ENCODE measurements at places on chromosomes 3 and 15.

DNA sequence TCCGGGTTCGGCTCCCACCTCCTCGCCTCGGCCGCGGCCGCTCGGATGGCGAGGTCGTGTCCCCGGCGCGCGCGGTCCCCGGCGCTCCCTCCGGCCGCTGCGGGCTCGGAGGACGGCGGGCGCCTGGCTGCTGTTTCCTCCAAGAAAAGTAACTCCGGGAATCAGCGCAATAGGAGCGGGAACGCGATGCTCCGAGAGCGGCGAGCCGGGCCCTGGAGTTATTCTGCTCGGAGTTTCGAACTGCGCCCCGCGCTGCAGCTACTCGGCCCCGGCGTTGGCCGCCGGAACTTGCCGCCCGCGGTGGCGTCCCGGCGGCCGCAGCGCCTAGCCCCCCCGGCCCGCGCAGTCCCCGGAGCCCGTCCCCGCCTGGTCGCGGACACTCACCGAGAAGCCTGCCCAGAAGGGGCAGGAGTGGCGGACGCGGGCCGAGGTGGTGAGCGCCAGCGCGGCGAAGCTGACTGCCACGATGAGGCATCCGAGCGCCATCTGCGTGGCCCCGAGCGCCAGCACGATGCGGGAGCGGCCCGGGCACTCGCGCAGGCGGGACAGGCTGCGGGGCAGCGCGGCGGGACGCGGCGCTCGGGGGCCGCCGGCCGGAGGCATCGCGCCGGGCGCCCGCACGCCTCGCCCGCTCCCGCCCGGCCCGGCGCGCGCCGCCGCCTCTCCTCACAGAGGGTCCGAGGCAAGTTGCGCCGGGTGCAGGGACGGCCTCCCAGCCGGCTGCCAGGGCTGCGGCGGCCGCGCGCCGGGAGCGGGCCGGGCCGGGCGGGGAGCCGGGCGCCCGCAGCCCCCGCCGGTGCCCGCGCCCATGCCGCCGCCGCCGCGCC, 251.9 kb downstream of the TJP1 start:
- DNase-seq, result peak; percentile 35

DNA sequence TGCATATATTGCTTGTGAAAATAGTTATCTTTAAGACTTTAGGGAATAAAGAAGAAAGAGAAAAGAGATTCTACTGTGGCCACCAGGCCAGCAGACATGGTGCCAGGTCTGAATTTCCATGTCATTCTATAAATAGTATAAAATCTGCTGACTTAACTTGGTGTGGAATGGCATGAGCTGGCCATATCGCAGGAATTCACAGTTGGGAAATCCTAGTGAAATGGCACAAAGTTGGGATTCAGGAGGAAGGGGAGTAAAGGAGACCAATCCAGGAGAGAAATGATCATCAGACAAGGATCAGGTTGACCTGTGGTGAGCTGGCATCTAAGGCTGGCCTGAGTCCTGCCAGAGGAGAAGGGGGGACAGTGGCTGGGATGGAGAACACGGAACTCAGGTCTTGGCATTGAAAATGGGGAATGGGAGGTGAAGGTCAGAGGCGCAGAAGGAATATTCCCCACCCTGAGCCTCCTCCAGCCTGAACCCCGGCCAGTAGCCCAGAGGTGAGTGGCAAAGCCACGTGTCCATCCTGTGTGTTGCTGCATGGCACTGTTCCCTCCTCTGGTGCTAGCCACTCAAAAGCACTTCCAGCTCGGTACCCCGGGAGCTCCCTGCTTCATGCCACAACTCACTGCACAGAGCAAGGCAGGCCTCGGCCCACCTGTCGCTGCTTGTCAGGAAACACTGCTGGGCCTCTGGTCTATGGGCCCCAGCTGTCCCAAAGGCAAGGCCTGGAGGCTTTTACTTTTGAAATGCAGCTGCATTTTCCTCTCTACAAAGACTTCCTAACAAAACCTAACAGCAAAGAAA, 51.4 kb downstream of the SSUH2 start:
- DNase-seq, result peak; percentile 63

DNA sequence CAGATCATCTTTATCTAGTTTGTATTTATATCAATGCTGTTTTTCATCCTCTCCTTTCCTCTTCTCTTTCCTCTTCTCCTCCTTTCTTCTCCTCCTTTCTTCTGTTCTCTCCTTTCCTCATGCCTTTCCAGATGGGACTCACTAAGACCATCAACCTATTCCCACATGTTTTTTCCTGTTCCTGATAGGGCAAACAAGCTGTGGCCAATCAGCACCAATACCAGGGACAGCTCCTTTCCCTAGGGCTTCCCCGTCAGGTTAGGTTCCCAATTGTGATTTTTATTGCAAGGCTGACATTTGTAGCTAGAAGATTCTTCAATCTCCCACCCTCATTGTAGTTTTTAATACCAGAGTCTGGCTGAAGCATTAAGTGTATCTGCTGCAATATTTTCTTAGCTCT, 76.3 kb upstream of the COL8A1 start:
- DNase-seq, result peak; percentile 40

DNA sequence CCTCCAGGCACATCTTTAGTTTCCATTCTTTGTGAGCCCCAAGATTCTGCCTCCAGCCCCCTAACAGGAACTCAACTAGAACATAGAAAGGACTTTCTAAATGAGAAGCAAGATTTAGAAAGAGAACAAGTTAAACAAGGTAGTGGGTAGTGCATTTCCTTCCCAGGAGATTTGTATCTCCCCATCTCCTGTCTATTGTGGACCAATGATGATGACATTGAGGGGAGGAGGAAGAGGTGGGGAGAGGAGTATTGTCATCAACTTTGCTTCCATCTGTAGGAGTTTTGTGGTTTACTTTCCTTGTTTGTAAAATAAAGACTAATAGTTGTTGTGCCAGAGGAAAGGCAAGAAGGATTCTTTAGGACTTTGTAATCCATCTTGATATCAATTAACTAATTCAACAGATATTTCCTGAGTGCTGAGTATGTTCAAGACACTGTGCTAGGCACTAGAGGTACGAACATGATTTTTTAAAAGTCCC, 235.3 kb upstream of the ROPN1 start:
- DNase-seq, result no peak

All from AG20443 (cell line).